GM23248 (cell line): ENCODE measurements at places on chromosomes 6 and 20. TPM values are rescaled to one million over a fixed set of nuclear protein-coding genes. Genes with fewer than 3 reads are reported as not detected.

TGM2 gene
- 311 and 339 TPM in 2 replicates for total RNA-seq

SAPCD1 gene
- 2.5 TPM in 1 of 2 replicates, not detected in the other for total RNA-seq

TCF19 gene
- 21.6 and 28.4 TPM in 2 replicates for total RNA-seq

CLDN20 gene
- total RNA-seq: not detected in 2 replicates

HFE gene
- total RNA-seq: 10.8 and 13.2 TPM in 2 replicates
